ENCODE measurements at places on chromosomes 5 and 9. TPM values are rescaled to one million over a fixed set of nuclear protein-coding genes. Genes with fewer than 3 reads are reported as not detected.

The NTRK2 gene
- 0.15 TPM for polyA plus RNA-seq

The SHISAL2B gene
- polyA plus RNA-seq = not detected

DNA sequence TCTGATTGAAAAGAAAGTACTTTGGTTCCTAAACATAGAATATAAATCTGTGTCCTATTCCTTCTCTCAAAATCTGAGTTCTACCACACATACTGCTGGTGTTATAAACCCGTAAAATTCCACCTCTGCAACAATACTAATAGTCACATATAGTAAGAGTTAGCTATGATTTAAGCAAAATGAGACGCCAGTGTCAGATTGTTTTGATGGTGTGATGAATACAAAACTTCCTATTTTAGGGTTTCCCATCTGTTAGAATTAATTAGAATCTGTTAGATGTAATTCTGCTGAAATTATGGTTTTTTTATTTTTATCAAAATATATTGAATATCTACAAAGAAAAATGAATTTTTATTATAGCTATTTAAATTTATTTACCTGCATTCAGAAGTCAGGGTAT lies 26.7 kb downstream of the ARSK start:
- no peaks in the 10 kb centered on the region for H3K27me3 ChIP-seq
- H3K4me3 ChIP-seq = no peak overlapping the region
- no peaks in the 10 kb centered on the region for H3K4me1 ChIP-seq
- no peak for DNase-seq

The INSL6 gene
- not detected for polyA plus RNA-seq

All from stomach (tissue), 19 donors.